NCI-H1092 treated with DMSO at 0.1 percent for 48 hours (cell line): ENCODE measurements at places on chromosomes 11 and 22.

DNA sequence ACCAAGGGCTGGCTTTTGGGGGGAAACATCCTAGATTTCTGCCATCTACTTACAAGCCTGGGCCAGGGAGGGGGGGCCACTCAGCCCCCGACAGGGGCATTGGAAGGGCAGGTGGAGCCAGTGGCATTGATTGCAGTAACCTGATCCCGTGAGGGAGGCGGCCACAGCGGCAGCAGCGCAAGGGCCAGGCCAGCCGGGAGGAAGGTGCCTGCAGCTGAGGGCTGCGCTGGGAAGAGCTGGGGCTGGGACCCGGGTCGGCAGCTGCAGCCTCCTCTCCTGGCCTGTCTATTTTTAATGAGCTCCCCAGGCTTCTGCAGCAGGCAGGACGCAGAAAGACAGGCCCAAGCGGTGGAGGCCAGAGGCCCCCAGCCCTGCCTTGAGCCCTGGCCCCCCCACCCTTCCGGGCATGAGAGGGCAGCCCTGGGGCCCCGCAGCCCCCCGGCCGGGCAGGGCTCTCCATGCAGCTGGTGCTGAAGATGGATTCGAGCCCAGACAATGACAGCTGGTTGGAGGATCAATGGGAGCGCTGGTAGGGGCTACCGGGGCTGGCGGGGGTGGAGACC is 10.6 kb downstream of the FREY1 start:
- peak; percentile 95 for DNase-seq

- no peak for DNase-seq
Observed at GRCh38 chr22:47328550-47329243, 566.2 kb downstream of the TBC1D22A start.

- no peak for DNase-seq
Observed at GRCh38 chr22:32828150-32828549, 26.6 kb downstream of the TIMP3 start.

DNA sequence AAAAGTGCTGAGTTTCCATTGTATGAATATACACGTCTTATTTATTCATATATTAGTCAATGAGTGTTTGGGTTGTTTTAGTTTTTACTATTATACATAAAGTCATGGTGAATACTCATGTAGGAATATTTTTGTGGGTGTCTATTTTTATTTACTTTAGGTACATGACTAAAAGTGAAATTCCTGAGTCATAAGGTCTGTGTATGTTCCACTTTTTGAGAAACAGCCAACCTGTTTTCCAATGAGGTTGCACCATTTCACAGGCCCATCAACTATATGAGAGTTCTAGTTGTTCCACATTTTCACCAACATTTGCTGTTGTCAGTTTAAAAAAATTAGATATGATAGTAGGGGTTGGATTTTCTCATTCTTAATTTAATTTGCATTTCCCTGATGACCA is 6.6 kb upstream of the OR6X1 start:
- no peak for DNase-seq

- no peak for DNase-seq
Observed at GRCh38 chr11:63573881-63574855, 11.0 kb upstream of the PLAAT2 start.

GRCh38 chr11:70105755-70106571 is 27.8 kb downstream of the ANO1 start:
- peak; percentile 14 for DNase-seq
